ENCODE measurements at places on chromosomes 4 and X.

- DNase-seq, result no peak
Observed at GRCh38 chrX:139112432-139112831, 400.9 kb upstream of the FGF13 start.

DNA sequence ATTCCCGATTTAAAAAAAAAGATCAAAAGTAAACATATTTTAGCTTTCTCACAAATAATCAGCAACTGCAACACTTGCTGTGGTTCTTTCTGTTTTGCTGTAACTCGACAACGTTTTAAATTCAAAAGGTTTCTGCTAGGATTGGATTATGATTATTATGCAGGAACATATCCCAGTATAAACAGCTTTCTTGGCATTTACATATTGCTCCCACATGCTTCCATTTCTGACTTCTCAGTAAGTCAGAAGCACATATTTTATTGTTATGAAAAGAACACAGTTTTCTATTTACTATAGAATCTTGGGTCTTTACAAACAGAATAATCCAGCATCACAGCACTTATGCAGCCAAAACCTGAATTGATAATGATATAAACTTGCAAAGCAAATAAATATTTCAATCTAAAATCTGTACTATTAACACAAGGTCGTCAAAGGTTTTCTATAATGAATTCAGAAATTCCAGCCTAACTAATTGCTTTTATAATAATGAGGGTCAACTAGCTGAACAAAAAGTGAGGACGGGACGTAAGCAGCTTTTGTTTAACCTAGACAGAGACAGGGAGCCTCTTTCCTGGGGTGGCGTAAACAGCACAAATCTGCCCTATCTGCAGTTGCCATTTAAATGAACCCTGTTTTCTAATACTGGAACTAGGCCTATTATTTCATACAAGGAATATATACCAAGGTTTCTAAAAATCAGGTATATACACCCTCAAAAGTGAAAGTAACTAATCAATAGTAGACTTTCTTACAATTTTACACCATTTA lies 9.8 kb upstream of the PCDH18 start:
- DNase-seq, result no peak

- DNase-seq, result peak; percentile 35
Observed at GRCh38 chrX:108439426-108439942, at the start of gene COL4A5. Gene COL4A5 (plus strand): TSS chrX:108439838. CDS start chrX:108440126, 288 bp downstream.

DNA sequence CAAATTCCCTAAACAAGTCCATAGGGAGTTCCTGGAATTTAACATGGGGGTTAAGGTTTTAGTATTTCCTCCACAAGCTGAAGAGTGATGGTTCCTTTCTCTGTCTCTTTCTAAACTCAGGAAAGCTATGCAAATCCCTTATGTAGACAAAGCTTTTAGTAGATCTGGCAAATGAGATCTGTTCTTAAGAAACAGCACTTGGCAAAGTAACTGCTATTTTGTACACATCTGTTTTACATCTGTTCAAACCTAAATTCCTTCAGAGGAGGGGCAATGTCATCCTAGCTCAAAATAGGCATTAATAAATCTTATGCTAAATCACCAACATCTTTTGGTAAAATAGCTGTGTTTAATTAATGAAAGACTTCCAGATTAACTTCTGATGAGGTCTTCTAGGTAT lies 137.8 kb upstream of the TBC1D9 start:
- no peak for DNase-seq

- DNase-seq, result no peak
Observed at GRCh38 chr4:130648570-130648969, 1552.6 kb downstream of the C4orf33 start.

DNA sequence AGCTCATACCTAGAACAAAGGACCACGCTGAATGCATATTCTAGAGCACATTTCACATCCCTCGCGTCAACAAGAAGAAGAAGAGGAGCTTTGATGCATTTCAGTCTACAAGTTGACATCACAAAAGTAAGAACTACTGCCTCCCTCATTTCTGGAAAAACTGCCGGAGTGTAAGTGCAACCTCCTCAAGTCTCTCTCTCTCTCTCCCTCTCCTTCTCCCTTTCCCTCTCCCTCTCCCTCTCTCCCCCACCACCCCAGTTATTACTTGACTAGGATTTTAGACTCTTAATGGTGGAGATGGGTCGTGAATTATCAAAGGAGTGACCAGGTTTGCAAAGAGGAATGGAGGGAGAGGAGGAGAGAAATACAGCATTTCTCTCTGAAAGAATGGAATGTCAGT lies 1.4 kb upstream of the IRS4 start:
- no peak for DNase-seq

- no peak for DNase-seq
Observed at GRCh38 chrX:114626323-114626722, 42.4 kb downstream of the HTR2C start.

GRCh38 chrX:54721424-54721823 lies 76.6 kb downstream of the ITIH6 start:
- DNase-seq, result no peak

DNA sequence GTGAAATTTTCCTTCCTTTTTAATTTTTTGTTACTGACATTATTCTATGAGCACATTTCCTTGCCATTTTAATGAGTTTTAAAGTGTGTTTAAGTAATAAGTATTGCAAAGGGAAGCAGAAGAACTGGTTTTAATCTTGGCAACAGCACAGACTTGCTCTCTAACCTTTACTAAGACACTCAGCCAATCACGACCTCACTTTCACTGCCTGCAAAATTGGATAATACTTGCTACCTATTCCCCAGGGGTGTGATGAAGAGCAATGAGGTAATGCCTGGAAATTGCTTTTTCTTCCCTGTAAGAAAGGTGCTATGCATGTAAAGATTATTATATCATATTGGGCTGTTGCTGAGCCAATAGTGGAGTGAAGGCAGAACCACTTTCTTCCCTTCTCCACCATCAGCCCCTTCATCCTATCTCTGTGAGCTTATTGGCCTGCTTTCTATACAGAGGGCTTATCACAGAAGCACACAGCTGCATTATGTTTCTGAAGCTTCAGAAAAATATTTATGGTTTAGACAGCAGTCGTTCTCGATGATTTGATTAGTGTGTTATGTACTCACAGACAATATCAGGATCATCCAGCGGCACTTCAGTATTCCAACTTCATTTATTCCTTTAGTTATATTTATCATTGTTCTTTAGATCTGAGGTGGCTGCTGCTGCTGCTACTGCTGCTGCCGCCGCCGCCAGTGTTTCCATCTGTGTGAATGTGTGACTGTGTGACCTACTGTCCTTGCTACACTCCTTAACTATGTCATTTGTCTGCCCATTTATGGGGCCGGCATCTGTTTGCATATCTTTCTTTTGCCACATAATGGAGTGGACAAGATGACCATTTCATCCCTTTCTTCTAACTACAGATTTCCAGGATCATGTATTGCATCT lies 255.1 kb downstream of the C4orf33 start:
- no peak for DNase-seq

- DNase-seq, result no peak
Observed at GRCh38 chr4:173128199-173128890, 40.3 kb upstream of the GALNT7 start.

GRCh38 chrX:50154429-50154828 lies 46.4 kb downstream of the AKAP4 start:
- DNase-seq, result no peak

DNA sequence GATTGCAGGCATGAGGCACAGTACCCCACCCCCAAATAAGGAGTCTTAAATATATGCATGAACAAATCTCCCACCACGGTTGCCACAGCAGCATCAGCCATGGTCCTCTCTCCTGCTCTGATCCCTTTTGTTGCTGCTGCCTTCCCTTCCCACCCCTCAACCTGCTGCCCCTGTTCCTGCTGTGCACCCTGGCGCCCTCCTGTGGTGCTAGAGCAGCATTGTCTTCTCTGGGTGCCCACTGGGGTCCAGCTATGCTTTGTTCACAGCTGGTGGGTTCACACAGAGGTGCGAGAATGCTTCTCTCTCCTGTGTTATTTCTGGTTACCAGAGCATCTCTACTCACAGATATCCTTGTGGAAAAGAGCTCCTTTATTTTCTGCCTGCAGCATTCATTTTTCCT lies 116.2 kb downstream of the GATB start:
- no peak for DNase-seq

DNA sequence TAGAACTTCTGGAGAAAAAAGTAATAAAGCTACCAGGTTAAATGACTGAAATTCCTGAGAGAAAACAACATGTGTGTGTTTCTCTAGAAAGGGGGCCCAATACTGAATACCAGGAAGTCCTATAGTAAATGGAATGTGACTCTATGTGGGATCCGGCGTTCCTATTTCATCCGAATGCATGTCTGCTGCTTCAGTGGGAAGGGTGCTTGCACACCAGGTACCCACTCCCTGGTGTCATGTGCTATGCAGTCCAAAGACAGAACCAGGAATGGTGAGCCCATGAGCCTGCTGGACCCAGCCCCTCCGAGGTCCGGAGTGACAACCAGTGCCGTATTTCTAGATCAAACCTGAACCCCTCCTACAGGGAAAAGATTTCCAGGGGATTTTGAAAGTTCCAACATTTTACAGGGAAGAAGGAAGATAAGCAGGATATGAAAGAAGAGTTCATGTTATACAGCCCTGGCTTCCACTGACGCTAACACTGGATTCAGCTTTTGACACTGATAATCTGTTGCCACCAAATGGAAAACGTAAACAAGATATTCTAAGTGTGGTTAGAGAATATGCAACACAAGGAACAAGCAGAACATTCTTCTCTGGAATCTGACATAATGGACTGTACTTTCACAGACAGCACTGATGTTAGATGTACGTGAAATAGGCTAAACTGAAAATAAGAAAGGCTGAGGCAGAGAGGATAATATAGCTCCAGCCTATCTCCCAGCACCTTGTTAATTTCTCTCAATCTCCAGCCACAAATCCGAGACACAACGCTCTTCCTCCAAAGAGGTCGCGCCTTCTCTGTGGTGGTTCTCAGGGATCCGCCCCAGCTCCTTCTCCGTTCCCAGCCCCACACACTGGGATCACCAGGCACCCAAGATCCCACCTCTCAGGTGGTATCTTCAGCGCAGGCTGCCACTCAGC lies 725 bp upstream of the CXCL1 start:
- DNase-seq, result no peak

GRCh38 chrX:11600578-11600977 lies 65.1 kb downstream of the ARHGAP6 start:
- DNase-seq, result no peak

DNA sequence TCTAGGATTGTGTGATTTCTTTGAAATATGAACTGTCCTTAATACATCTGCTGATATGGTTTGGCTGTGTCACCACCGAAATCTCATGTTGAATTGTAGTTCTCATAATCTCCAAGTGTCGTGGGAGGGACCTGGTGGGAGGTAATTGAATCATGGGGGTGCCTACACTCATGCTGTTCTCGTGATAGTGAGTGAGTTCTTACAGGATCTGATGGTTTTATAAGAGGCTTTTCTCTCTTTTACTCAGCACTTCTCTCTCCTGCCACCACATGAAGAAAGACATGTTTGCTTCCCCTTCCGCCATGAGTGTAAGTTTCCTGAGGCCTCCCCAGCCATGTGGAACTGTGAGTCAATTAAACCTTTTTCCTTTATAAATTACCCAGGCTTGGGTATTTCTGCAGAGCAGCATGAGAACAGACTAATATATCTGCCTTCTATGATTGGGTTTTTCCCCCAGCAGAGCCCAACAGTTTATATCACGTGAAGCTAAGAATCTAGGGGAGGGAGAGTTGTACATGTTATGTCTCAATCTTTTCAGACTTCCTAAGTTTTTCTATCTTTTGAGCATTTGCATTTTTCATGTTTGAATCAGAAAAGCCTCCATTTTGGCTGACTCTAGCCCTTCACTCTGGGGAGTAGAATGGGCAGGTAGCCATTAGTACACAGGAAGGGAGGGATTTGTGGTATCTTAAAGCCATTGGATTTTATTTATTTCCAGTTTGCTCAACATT lies 58.9 kb downstream of the PLAC1 start:
- no peak for DNase-seq

- DNase-seq, result no peak
Observed at GRCh38 chr4:60042231-60042652, 1157.9 kb upstream of the ADGRL3 start.

GRCh38 chr4:176186067-176186466 lies 9.3 kb downstream of the SPATA4 start:
- no peak for DNase-seq

DNA sequence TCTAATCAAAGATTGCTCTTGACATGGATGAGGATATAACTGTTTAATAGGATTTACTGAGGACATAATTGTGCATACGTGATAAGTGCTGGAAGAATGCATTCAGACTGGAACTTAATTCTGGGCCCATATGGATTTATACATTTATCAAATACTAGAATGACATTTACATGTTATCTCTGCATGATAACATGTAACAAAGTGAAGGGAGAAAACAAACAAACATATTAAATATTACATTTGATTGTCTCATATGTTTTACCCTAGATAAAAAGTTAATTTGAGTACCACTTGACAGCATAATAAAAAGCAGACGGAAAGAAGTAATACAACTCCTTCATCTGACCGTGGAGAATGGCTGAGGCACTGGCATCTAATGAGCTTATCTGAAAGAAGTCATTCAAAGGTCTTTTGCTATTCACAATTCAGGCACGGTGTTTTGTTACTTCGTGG lies 297.8 kb downstream of the PPP3CA start:
- no peak for DNase-seq

- no peak for DNase-seq
Observed at GRCh38 chrX:10828036-10828435, 207.7 kb upstream of the MID1 start.

DNA sequence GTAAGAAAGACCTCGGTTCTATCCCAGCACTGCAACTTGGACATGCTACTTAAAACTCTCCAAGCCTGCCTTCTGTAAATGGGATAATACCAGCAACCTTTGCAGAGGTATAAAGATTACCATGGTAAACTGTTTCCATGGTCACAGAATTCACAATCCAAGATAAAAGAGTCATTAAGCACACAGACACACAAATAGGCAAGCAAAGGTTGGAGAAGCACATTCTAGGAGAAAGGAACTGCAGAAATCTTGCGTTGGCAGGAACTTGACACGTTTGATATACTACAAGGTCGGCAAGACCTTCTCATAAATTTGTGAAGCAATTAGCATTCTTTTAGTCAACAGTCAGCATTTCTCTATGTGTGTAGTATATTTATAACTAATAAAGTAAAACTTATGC lies 12.3 kb upstream of the CHRNA9 start:
- no peak for DNase-seq

DNA sequence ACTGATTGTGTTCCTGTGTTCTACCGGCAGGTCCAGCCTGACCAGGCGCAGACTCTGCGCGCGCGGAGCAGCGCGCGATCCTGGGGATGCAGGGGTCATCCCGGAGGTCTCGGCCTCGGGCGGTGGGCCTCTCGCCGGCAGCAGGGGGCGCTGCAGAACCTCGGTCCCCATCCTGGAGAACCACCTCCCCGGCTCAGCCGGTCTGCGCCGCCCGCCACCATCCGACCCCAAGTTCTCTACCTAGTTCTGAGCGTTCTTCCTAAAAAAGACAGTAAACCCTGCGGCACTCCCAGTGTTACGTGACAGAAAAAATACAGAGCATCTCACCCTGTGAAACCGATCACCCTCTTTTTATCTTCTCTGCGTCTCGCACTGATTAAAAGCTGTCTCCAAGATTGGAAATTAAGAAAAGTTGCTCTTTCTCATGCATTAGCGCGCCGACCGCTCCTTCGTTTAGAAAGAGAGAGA lies 1.6 kb downstream of the TRPC3 start:
- DNase-seq, result peak; percentile 87

GRCh38 chr4:80948995-80949394 lies 81.5 kb upstream of the BMP3 start:
- DNase-seq, result no peak

- no peak for DNase-seq
Observed at GRCh38 chrX:67044029-67044653, 405.3 kb upstream of the EDA2R start.

- no peak for DNase-seq
Observed at GRCh38 chrX:111837197-111837596, 38.8 kb upstream of the TRPC5OS start.

- DNase-seq, result no peak
Observed at GRCh38 chrX:14235004-14235403, 205.3 kb upstream of the GEMIN8 start.

Data from Right ventricle myocardium superior (tissue), 1 donor.